ENCODE measurements at places on chromosomes 7 and 10.
A peak's percentile ranks its signal among the peaks of the same experiment; 100 is the strongest.

DNA sequence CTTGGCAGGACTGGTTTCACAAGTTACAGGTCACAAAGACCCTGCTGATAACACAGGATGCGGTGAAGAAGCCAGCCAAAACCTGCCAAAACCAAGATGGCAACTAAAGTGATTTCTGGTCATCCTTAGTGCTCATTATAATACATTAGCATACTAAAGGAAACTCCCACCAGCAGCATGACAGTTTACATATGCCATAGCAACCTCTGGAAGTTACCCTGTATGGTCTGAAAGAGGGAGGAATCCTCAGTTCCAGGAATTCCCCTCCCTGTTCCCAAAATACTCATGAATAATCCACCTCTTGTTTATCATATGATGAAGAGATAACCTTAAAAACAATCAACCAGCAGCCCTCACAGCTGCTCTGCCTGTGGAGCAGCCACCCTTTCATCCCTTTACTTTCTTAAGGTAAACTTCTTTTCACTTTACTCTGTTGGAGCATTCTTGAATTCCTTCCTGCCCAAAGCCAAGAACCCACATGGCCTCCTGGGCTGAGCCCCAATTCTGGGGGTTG, 21.9 kb downstream of the DPY19L1 start:
- H3K27ac ChIP-seq: no peak overlapping the region
- H3K4me3 ChIP-seq: no peak overlapping the region
- no peaks in the 10 kb centered on the region for H3K27me3 ChIP-seq
- no peaks in the 10 kb centered on the region for H3K36me3 ChIP-seq

GRCh38 chr10:111472445-111472844, 395.6 kb downstream of the ADRA2A start:
- no peak overlapping the region for H3K4me3 ChIP-seq
- no peaks in the 10 kb centered on the region for H3K27me3 ChIP-seq
- no peak for DNase-seq
- H3K4me1 ChIP-seq: no peaks in the 10 kb centered on the region
- H3K36me3 ChIP-seq: no peaks in the 10 kb centered on the region
- no peak overlapping the region for H3K27ac ChIP-seq

- no peaks in the 10 kb centered on the region for H3K4me1 ChIP-seq
- H3K36me3 ChIP-seq: no peaks in the 10 kb centered on the region
- no peak overlapping the region for H3K27ac ChIP-seq
- DNase-seq: no peak
- no peaks in the 10 kb centered on the region for H3K27me3 ChIP-seq
- H3K4me3 ChIP-seq: no peak overlapping the region
Observed at GRCh38 chr7:17266565-17266964, 31.9 kb upstream of the AHR start.

- H3K4me1 ChIP-seq: no peaks in the 10 kb centered on the region
- H3K27me3 ChIP-seq: no peaks in the 10 kb centered on the region
- H3K4me3 ChIP-seq: no peak overlapping the region
- no peak overlapping the region for H3K27ac ChIP-seq
- no peaks in the 10 kb centered on the region for H3K36me3 ChIP-seq
Observed at GRCh38 chr10:105973360-105973759, 1191.1 kb downstream of the SORCS1 start.

- H3K27me3 ChIP-seq: no peaks in the 10 kb centered on the region
- no peaks in the 10 kb centered on the region for H3K36me3 ChIP-seq
- H3K27ac ChIP-seq: no peak overlapping the region
- no peaks in the 10 kb centered on the region for H3K4me1 ChIP-seq
Observed at GRCh38 chr7:36811807-36812206, 87.5 kb upstream of the AOAH start.

GRCh38 chr7:133633055-133633454, 380.2 kb downstream of the EXOC4 start:
- DNase-seq: no peak
- H3K36me3 ChIP-seq: peaks cover 14% of the 10 kb centered on the region
- no peak overlapping the region for H3K4me3 ChIP-seq
- H3K27ac ChIP-seq: no peak overlapping the region

GRCh38 chr10:102781921-102782557, 38.3 kb downstream of the WBP1L start:
- no peak for DNase-seq
- peaks cover 93% of the 10 kb centered on the region for H3K4me1 ChIP-seq
- H3K36me3 ChIP-seq: no peaks in the 10 kb centered on the region
- H3K27ac ChIP-seq: peak overlapping the region; percentile 94
- peak overlapping the region; percentile 18 for H3K4me3 ChIP-seq

- DNase-seq: no peak
- H3K4me3 ChIP-seq: no peak overlapping the region
- H3K4me1 ChIP-seq: peaks cover 8% of the 10 kb centered on the region
- no peaks in the 10 kb centered on the region for H3K27me3 ChIP-seq
- H3K36me3 ChIP-seq: no peaks in the 10 kb centered on the region
- H3K27ac ChIP-seq: no peak overlapping the region
Observed at GRCh38 chr10:30111340-30112022, 52.1 kb upstream of the JCAD start.

- no peak overlapping the region for H3K4me3 ChIP-seq
- peaks cover 3% of the 10 kb centered on the region for H3K4me1 ChIP-seq
- H3K27me3 ChIP-seq: no peaks in the 10 kb centered on the region
- no peak for DNase-seq
- H3K27ac ChIP-seq: no peak overlapping the region
Observed at GRCh38 chr10:112333452-112333851, 40.5 kb upstream of the ACSL5 start.

DNA sequence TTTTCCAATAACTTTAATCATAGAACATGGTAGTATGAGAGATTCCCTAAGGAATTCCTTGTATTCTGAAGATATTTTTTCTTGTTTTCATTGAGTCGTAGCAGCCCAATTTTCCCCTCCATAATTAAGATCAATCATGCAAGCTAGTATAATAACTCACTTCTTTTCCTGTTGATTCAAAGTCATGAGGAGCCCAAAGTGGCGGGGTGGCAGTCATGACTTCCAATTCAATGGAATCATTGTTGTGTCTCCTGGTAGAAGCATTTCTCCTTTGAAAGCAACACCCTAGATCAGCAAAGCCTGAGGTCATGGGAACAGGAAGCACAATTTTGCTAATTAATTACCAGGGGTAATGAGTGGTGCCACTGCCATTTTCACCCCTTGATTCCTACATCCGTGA, 77.6 kb upstream of the MAGI2 start:
- no peaks in the 10 kb centered on the region for H3K4me1 ChIP-seq
- H3K36me3 ChIP-seq: no peaks in the 10 kb centered on the region
- no peak overlapping the region for H3K27ac ChIP-seq
- no peak overlapping the region for H3K4me3 ChIP-seq
- no peaks in the 10 kb centered on the region for H3K27me3 ChIP-seq

GRCh38 chr10:128567551-128567950, 441.3 kb upstream of the MKI67 start:
- no peaks in the 10 kb centered on the region for H3K4me1 ChIP-seq
- H3K27me3 ChIP-seq: no peaks in the 10 kb centered on the region
- H3K27ac ChIP-seq: no peak overlapping the region
- H3K36me3 ChIP-seq: no peaks in the 10 kb centered on the region
- no peak overlapping the region for H3K4me3 ChIP-seq
- DNase-seq: no peak

GRCh38 chr7:42747044-42747443, 164.8 kb downstream of the C7orf25 start:
- H3K27ac ChIP-seq: no peak overlapping the region
- no peaks in the 10 kb centered on the region for H3K27me3 ChIP-seq
- no peaks in the 10 kb centered on the region for H3K36me3 ChIP-seq
- H3K4me3 ChIP-seq: no peak overlapping the region
- no peak for DNase-seq

GRCh38 chr7:76048668-76048988, 722 bp downstream of the MDH2 start:
- H3K36me3 ChIP-seq: no peaks in the 10 kb centered on the region
- peaks cover 19% of the 10 kb centered on the region for H3K4me1 ChIP-seq
- H3K4me3 ChIP-seq: peak overlapping the region; percentile 93
- peak overlapping the region; percentile 84 for H3K27ac ChIP-seq

GRCh38 chr10:113576852-113577251, 24.0 kb downstream of the HABP2 start:
- no peaks in the 10 kb centered on the region for H3K4me1 ChIP-seq
- no peak overlapping the region for H3K4me3 ChIP-seq
- H3K27me3 ChIP-seq: no peaks in the 10 kb centered on the region
- DNase-seq: no peak

DNA sequence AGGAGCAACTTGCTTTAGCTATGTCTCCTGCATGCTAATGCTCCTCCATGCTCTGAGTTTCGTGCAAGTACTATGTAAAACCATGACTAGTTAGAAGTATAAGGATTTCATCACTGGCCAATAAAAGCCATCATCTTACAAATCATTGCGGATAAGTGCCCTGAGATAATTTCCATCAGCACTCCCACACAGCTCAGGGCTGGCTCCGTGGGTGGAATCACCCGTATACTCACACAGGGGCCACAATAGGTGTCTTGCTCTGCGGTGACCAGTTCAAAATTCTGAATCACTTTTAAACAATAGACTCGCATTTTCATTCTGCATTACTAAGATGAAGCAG, 227.4 kb downstream of the PARD3 start:
- no peak overlapping the region for H3K4me3 ChIP-seq
- H3K27me3 ChIP-seq: no peaks in the 10 kb centered on the region
- H3K4me1 ChIP-seq: no peaks in the 10 kb centered on the region
- no peaks in the 10 kb centered on the region for H3K36me3 ChIP-seq

DNA sequence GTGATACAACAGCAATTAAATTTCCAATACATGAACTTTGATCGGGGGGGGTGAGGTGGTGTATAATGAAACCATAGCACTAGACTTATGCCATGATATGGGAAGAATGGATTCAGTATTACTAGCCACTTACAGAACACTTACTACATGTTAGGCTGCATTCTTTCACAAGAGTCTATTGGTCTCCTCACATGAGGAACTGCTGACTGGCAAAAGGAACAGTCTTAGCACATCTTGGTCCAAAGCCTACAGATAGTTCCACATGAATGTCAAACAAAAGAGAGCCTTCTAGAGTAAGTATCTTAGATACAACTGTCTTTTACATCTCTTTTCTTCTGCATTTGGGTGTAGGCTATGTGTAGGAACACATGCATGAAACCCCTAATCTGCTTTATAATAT, 115.9 kb upstream of the DNAJB12 start:
- H3K4me3 ChIP-seq: no peak overlapping the region
- H3K27ac ChIP-seq: no peak overlapping the region
- H3K27me3 ChIP-seq: no peaks in the 10 kb centered on the region
- H3K36me3 ChIP-seq: peaks cover 40% of the 10 kb centered on the region

- H3K27ac ChIP-seq: no peak overlapping the region
- peaks cover 10% of the 10 kb centered on the region for H3K36me3 ChIP-seq
- no peak for DNase-seq
- H3K27me3 ChIP-seq: no peaks in the 10 kb centered on the region
Observed at GRCh38 chr7:1567049-1567771, 2.6 kb downstream of the PSMG3 start.

DNA sequence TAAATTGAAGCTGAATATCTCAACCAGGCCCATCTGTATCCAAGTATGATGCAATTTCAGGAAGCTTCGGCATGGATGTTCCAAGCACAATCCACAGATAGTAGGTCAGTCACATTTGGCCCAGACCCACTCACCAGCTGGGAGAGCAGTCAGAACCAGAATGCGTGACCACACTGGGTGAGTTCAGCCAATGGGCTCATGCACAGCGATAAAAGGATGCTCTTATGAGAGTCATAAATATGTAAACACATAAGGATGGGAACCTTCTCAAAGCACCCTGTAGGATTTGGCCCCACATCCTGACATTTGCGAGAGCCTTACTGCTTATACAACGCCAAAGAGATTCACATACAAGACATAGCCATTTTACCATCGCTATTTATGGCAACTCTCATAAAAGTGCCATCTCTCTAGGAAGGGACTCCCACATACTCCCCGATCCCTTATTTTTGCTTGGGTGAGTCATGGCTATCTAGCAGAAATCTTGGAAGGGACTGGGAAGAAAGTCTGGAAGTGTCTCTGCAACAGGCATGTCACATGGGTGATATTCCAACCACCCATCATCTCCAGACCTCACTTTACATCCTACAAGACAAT, 3.0 kb downstream of the AFAP1L2 start:
- no peaks in the 10 kb centered on the region for H3K36me3 ChIP-seq
- no peak overlapping the region for H3K4me3 ChIP-seq
- H3K4me1 ChIP-seq: peaks cover 10% of the 10 kb centered on the region
- H3K27ac ChIP-seq: no peak overlapping the region

DNA sequence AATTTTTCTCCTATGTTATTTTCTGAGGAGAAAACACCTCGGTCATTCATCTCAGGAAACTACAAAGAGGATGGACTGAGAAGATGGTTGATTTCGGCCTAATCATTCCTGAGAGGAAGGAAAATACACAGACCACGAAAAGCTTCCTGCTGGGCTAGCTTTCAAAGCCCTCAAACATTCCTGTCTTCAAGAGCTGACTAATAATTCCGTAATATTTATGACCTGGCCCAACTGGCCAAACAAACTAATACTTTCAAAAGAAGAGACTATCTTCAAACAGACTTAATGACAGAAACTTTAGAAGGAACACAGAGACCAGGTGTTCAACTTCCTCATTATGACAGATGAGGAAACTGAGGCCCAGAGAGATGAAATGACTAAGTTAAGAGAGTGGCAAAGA, 215.1 kb upstream of the FRMD4A start:
- H3K4me3 ChIP-seq: no peak overlapping the region
- no peaks in the 10 kb centered on the region for H3K36me3 ChIP-seq
- DNase-seq: no peak

- H3K36me3 ChIP-seq: no peaks in the 10 kb centered on the region
- no peak for DNase-seq
- H3K27me3 ChIP-seq: no peaks in the 10 kb centered on the region
- no peak overlapping the region for H3K4me3 ChIP-seq
- H3K4me1 ChIP-seq: no peaks in the 10 kb centered on the region
Observed at GRCh38 chr7:51368334-51368733, 51.7 kb upstream of the COBL start.

- H3K36me3 ChIP-seq: no peaks in the 10 kb centered on the region
- H3K27ac ChIP-seq: no peak overlapping the region
- H3K4me3 ChIP-seq: no peak overlapping the region
- H3K27me3 ChIP-seq: no peaks in the 10 kb centered on the region
- H3K4me1 ChIP-seq: peaks cover 3% of the 10 kb centered on the region
Observed at GRCh38 chr7:77812290-77812685, 13.7 kb downstream of the PHTF2 start.

GRCh38 chr7:45155357-45155900, 2.2 kb upstream of the RAMP3 start:
- no peaks in the 10 kb centered on the region for H3K27me3 ChIP-seq
- no peak overlapping the region for H3K4me3 ChIP-seq
- H3K36me3 ChIP-seq: no peaks in the 10 kb centered on the region
- no peak for DNase-seq
- peaks cover 5% of the 10 kb centered on the region for H3K4me1 ChIP-seq

DNA sequence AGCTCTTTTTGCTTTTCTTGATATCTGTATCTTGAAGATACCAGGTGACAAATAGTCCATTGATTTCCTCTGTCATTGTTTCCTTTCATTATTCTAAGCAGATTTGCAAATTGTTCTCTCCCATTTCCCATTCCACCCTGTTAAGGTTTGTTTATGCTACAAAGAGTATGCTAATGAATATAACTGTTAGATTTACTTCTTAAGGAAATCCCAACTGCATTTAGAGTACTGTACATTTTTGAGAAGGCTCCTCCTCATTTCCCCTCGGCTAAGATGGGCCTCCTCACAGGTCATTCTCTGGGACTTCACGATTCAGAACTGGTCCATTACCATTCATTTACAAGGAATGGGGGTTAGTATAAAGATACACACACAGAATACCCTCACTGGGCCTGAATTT, 15.6 kb downstream of the AUTS2 start:
- DNase-seq: no peak
- no peaks in the 10 kb centered on the region for H3K4me1 ChIP-seq
- no peaks in the 10 kb centered on the region for H3K27me3 ChIP-seq
- no peak overlapping the region for H3K4me3 ChIP-seq
- H3K36me3 ChIP-seq: no peaks in the 10 kb centered on the region
- no peak overlapping the region for H3K27ac ChIP-seq
